ENCODE measurements at places on chromosomes 7 and 10.

- no peak for DNase-seq
These were observed 15.2 kb downstream of the PIK3AP1 start for GRCh38 chr10:96705134-96705533.

- no peak for DNase-seq
These were observed 1.8 kb downstream of the GNG11 start for GRCh38 chr7:93923296-93923695.

DNA sequence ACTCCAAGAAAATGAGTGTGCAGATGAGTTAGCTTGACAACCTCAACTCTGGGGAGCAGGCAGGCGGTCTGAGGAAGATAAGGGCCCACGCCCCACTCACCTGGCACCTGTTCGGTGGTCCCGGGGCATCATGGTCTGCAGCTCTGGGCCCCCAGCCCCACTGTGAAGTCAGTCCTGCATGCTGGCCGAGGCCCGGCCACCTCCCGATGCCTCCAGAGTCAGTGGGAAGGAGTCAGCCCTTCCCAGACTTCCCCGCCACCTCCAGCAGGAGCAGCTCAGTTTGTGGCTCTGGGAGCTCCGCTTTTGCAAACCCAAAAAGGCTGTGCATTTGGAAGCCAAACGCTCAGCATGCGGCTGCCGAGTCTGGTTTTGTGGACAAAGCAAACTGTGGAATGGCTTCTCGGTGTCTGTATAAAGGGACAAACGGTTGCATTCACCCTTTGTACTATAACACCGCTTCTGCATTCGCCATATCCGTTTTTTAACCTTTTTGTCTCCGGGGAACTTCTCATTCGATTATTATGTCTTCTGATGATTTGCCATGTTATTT lies 167.3 kb downstream of the CCDC3 start:
- no peak for DNase-seq

- DNase-seq = no peak
These were observed 107.4 kb downstream of the UNCX start for GRCh38 chr7:1340031-1340430.

GRCh38 chr10:52999258-52999657 lies 226.7 kb upstream of the MBL2 start:
- DNase-seq = no peak

DNA sequence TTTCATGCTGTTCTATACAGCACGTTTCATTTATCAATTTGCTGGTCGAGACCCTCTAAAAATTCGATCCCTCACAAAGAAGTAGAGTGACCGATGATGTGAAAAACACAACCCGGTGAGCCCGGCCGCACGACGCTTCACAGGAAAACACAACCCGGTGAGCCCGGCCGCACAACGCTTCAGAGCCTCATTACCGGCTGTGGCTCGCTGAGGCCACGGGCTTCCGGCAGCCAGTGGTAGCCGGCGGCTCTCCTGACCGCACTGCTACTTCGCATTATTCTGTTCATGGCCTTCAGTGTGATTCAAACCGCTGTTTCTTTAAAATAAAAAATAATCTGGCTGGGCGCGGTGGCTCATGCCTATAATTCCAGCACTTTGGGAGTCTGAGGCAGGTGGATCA lies 42.3 kb upstream of the RBM33 start:
- no peak for DNase-seq

- DNase-seq = no peak
These were observed 14.0 kb upstream of the COL13A1 start for GRCh38 chr10:69787681-69788080.

DNA sequence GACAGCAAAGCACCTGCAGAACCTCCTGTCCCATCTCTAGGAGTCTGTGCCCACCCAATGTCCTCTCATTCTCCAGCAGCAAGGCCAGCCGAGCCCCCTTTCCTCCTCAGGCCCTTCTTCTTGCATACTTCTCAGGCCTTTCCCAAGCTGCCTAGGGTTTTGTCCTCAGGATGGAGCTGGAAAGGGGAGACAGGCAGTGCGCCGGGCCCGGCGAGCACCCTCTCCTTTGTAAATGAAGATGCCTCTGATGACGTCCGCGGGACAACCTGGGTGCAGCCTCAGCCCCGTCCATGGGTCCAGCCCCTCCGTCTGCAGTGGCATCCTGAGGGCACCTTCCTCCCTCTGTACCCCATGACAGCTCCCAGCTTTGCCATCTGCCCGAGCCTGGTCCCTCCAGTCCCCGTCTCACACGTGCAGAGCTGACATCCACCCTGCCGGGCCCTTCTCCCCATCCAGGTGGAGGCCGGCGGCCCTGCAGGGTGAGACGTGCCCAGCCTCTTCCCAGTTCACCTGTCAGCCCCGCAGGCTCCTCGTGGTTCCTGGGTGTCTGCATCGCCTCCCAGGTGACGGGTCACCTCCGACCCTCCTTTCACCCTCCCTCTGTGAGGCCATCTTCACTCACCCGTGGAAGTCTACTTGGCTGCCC lies 36.4 kb downstream of the JAKMIP3 start:
- DNase-seq = no peak

GRCh38 chr7:45711161-45711490 lies 137.0 kb downstream of the ADCY1 start:
- DNase-seq = no peak

DNA sequence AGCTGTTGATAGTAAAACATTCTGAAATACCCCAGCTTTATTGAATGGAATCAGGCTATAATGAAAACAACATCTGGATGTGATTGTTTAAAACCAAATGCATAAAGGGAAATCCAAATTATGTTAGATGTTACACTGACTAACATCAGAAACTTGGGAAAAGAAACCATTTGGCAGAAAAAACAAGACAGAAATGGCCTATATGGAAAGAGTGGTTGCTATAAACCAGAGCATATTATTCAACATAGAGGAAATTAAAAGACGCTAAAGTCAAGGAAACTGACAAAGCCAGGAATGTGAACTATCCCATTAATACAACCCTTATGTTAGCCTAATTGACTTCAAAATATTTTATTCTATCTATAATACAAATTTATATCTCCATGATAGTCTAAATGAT lies 53.0 kb upstream of the CABCOCO1 start:
- no peak for DNase-seq

GRCh38 chr10:110619514-110620397 lies 24.4 kb upstream of the RBM20 start:
- DNase-seq = no peak

DNA sequence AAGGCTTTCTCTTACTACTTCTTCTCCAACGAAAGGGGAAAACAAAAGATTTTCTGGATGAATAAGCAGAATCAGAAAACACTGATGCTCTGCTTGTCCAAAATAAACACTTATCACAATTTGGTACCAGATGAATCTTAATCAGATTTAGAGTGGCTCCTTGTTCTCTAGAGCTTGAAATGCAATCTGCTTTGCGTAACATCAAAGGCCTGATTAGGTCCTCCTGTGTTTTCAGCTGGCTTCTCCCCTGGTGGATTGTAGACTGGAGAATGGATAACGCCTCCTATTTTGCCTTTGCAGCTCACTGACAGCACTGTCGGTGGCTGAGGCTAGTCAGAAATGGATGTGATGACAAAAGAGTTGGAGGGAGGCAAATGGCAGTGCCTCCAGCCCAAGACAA lies 91.2 kb downstream of the FAM13C start:
- DNase-seq = no peak

- no peak for DNase-seq
These were observed 238.5 kb downstream of the SEMA3A start for GRCh38 chr7:83956104-83956503.

DNA sequence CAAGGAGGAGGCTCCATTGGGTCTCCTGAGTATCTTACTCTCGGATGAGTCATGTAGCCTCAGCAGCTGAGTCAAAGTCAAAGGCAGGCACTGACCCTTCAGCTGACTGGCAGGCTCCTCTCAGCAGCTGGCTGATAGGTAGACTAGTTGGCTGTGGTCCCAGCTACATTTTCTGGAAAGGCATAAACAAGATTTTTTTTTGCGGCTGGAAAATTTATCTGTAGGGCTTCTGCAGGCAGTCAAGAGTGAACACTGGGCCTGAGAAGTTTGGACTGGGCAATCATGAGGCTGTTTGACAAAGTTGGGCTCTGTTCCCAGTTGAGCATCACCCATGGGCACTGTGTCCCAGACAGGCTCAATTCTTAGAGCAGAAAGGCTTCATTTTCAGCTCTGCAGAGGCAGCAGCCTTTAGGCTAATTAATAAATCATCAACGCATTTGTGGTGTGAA lies 796.2 kb downstream of the CCSER2 start:
- DNase-seq = no peak

GRCh38 chr10:21427804-21428481 lies 97.5 kb downstream of the SKIDA1 start:
- no peak for DNase-seq
